ENCODE measurements at places on chromosomes 3 and 15. TPM values are rescaled to one million over a fixed set of nuclear protein-coding genes. Genes with fewer than 3 reads are reported as not detected.

GRM2 gene
- total RNA-seq = 0.40 TPM

ZPLD1 gene
- total RNA-seq = not detected

GRCh38 chr3:133928136-133928893, 32.6 kb upstream of the RAB6B start:
- DNase-seq = no peak

DNA sequence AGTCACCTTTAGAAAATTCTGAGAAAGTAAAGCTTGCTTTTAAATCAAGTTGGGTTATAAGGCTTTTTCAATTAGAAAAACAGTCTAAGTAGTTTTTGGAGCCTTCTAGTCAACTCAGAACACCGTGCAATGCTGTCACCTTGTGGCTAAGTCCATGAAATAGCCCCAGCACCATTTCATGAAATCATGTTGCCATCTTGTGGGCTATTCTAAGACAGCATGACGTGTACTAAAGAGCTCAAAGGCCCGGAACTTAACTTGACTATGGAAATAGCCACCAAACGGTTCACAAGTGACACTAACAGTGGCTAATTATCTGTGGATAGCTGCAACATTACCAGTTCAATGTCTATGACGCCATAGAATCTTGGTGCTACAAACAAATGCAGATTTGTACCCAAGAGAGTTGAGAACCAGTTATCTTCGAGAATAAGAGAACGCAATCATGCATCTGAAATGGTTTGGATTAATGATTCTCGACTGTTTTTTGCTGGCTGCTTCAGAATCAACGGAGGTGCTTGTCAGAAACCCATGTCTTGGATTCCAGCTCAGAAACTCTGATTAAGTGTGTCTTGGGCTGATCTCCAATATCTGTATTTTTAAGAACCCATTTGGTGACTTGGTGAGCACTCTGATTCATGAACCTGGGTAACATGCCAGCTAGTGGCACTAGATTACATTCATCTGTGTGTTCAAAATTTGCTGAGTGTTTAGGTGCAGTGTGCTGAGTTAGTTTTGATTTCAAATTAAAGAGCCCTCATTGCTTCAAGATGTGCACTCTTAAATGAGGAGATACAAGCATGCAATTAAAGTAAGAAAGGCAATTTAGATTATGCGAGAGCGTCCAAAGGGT, 111.2 kb upstream of the MCTP2 start:
- DNase-seq = peak; percentile 77

DNA sequence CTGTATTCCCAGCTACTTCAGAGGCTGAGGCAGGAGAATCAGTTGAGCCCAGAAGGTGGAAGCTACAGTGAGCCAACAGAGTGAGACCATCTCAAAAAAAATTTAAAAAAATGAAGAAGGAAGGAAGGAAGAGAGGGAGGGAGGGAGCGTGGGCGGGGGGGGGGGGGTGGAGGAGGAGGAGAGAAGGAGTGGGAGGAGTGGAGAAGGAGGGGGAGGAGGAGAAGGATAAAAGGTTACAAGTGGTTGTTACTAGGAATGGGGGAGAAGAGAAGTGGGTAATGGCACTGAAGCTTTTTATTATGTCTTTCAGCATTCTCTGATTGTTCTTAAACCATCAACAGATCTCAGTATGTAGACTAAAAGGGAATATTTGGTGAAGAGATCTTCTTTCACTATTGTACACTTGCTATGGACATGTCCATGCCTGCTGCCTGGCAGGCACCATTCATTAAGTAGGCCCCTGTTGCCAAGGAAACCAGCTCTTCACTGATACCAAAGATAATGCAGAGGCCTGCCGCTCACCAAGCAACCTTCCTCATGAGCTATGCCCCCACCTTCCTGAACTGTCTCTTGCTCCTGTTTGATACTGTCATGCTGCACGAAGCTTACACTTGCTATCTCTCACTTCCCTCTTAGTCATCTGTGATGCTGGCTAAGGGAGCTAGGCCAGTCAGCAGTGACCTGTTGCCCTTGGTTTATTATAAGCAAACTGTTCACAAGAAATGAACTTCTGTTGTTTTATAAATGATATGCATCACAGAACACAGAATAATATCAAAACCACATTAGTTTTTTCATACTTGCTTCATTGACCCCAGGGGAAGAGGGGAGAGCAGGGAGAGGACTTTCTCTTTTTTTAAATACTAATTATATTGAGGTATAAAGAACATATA, 23.1 kb downstream of the EPM2AIP1 start:
- DNase-seq = no peak

DNA sequence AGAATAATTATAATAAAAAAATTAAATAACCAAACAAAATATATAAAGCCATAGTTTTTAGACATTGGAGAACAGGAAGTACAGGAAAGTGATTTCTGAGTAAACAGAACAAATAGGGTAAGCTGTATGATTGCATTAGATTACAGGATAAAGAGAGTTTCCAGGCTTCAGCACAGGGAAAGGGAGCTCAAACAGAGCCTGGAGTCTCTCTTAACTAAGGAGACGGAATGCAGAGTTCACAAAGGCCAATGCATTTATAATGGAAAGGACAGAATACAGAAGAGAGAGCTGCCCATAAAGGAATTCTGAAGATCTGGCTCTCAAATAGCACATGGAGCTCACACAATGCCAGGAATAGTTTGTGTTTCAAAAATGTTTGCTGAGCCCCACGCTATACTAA, 42.0 kb upstream of the OTOL1 start:
- DNase-seq = no peak

DNA sequence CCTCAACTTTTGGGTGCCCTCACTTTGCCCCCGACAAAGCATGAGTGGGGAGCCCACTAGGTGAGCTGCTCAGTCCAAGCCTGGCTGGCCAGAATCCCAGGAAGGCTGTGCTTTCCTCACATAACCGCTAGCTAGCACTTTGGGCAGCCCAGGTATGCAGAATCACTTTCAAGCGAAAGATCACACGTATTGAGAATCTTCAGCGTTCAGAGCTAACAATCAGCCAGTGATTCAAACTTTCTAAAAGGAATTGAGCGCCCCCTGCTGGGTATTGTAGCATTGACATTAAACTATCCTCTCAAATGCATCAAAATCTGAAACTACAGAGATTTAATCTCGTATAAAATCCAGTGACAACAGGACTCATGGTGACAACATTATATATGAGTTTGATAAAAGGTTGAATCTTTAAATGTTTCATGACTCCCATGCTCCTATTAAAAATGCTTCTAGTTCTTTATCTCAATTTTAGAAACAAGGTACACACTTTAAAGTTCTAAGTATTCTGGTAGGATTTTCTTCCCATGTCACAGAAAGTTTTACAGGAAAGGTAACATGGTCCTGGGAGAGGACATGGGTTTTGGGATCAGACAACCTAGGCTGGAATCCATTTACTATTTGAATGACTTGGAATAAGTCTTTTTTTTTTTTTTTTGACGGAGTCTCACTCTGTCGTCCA, 11.8 kb downstream of the ANAPC13 start:
- DNase-seq = peak; percentile 91

GRCh38 chr3:137946356-137946973, 63.5 kb upstream of the CLDN18 start:
- DNase-seq = peak; percentile 56

- DNase-seq = no peak
Measured at GRCh38 chr3:156233876-156234275, 113.5 kb downstream of the KCNAB1 start.

- DNase-seq = no peak
Measured at GRCh38 chr3:88362428-88362827, 212.7 kb downstream of the C3orf38 start.

All from sciatic nerve (tissue), 2 donors.